ENCODE measurements at places on chromosomes 4 and X.

GRCh38 chr4:98794565-98795205 lies 134.2 kb downstream of the EIF4E start:
- no peak for DNase-seq

GRCh38 chr4:112213091-112213490 lies 18.5 kb upstream of the AP1AR start:
- DNase-seq, result no peak

DNA sequence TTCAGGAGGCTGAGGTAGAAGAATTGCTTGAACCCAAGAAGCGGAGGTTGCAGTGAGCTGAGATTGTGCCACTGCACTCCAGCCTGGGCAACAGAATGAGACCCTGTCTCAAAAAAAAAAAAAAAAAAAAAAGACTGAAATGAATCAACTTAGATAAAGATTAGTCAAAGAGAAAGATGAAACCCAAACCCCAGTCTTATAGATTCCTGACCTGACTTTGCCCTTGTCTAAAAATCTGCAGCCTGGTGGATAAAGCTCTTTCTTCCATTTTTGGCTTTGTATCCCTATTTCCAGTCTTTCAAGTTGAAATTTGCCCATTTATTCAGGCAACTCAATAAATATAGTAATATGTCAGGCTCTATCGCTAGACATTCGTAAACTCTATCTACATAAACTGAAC lies 39.3 kb upstream of the SPINK2 start:
- no peak for DNase-seq

GRCh38 chrX:10326578-10326977 lies 169.8 kb downstream of the CLCN4 start:
- no peak for DNase-seq

GRCh38 chrX:72475338-72475737 lies 97.3 kb downstream of the HDAC8 start:
- no peak for DNase-seq

DNA sequence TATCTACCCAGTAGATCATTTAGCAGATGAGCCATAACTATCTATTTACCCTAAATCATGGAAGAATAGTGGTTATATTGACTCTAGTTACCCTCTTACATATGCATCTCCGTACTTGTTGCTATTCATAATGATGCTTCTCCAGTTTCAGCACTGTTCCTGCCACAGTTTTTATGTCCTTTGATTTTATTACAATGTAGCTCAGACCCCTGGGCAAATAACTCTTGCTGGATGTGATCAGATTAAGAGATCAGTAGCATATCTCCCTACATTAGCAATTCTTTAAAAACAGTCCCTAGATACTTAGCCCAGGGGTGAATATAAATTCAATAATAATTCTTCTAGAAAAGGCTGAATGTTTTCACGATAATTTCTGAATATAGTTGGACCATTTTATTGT lies 696.5 kb downstream of the ADGRL3 start:
- DNase-seq, result no peak

DNA sequence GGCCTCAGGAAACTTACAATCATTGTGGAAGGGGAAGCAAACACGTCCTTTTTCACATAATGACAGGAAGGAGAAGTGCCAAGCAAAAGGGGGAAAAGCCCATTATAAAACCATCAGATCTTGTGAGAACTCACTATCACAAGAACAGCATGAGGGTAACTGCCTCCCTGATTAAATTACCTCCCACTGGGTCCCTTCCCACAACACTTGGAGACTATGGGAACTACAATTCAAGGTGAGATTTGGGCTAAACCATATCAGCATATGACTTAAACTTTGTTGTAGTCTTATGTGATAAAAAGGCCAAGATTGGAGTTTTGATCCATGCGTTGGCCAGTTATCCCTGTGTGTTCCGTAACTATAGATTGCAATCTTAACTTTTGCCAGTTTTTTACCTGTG lies 68.3 kb downstream of the C4orf33 start:
- no peak for DNase-seq

DNA sequence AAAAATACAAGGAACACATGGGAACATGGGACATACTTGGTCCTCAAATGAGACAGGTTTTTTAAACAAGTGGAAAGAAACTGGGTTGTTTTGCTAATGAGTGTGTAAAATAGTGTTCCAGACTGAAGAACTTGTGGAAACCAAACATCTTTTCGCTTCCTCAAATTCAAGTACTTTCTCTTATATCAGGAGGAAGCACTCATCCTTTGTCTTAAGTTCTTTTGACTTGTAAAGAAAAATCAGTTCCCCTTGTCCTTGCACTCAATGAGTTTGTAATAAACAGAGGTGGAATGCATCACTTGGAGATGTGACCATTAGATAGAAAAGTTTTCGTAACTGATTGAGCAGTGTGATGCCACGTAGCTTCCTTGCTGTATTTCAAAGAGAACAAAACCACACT lies 101.1 kb downstream of the PHOX2B start:
- DNase-seq, result no peak

DNA sequence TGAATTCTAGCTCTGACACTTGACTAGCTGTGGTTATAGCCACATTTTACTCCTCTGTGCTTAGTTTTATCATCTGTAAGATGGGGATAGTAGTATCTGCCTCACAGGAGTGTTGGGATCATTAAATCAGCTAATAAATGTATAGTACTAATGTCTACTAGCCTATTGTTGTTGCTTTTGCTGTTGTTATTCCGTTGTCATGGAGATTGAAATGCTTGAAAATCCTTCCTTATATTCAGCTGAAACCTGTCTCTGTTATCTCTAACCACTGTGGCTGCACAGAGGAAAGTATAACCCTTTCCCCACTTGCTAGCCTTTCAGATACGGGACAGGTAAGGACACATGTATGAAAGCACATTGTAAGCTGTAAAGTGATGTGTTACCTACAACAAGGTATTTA lies 33.9 kb downstream of the CLCN5 start:
- no peak for DNase-seq

DNA sequence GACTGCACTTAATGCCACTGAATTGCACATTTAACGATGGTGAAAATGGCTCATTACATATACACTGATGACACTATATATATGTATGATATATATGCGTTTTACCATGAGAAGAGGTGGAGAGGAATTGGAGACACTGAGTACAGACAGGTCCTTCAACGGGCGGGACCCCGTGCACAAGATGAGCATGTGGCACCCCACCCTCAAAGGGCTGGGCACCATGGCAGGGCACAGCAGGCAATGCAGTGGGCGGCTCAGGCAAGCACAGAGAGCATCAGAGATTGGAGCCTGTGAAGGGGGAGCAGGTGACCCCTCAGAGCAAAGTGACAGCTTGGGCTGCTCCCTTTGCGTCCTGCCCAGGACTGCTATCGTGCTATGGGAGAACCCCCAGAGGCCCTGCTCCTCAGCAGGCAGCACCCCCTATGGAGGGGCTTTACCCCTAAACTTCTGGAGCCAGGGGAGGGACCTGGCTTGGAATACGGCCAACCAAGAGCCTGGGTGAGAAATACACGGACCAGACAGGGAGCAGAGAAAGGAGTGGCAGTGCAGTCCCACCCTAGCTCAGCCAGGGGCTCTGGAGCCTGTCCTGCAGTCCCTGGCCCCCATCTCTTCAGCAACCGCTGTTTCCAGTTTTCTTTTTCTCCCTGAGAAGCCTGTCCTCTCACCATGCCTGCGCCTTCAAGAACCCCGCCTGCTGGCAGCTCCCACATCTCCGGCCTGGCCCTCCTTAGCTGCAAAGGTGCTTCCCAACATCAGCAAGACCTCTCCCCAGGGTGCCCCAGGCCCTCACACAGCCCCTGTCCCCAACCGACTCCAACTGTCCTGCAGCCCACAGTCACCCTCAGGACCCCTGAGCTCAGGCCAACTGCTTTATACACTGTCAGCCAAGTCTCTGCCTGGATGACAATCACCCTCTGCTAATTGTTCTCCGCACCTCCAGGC lies 10.5 kb downstream of the SLC6A8 start:
- DNase-seq, result no peak

- DNase-seq, result no peak
These were observed at the start of gene REELD1 for GRCh38 chr4:146214238-146214637. Gene REELD1 (plus strand): TSS chr4:146214538. CDS start chr4:146216953, 2,415 bp downstream.

GRCh38 chr4:76745240-76745639 lies 152.7 kb downstream of the SOWAHB start:
- no peak for DNase-seq

DNA sequence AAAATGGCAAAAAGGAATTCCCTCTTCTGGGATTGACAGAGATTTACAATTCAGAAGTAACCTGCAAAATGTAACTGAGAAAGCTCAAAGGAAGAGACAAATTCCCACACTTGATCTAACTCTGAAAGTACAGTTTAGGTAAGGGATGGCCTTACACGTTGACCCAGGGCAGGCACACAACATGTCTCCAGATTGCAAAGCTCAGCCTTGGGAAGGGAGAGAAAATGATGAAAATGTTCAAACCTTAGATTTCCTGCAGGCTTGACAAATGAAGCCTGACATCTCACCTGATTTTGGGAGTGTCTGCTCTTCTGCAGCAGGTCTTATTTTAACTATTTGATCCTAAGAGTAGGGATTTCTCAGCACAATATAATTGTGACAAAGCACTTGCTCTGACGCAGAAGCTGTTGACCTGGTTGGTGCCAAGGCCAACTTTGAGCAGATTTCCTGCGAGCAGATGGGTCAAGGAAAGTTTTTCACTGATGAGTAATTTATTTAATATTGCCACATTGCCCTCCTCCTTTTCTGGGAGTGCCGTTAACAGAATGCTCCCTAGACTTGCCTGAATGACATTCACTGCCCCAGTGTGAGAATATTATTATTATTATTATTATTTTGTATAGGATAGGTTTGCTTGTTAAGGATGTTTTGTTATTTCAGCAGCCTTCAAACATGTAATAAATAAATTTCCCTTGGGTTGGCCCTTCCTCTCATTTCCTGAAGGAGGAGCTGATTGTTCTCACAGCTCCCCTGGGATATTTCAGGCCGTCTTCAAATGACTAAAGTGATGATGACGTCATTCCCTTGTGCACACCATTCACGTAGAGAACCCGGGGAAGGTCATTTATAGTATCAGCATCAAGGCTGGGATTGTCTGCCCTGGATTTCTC lies 157.1 kb downstream of the VEGFC start:
- no peak for DNase-seq

GRCh38 chr4:36206603-36207311 lies 37.6 kb downstream of the ARAP2 start:
- DNase-seq, result no peak

GRCh38 chr4:742742-743311 lies 37.2 kb downstream of the PCGF3 start:
- peak; percentile 53 for DNase-seq

DNA sequence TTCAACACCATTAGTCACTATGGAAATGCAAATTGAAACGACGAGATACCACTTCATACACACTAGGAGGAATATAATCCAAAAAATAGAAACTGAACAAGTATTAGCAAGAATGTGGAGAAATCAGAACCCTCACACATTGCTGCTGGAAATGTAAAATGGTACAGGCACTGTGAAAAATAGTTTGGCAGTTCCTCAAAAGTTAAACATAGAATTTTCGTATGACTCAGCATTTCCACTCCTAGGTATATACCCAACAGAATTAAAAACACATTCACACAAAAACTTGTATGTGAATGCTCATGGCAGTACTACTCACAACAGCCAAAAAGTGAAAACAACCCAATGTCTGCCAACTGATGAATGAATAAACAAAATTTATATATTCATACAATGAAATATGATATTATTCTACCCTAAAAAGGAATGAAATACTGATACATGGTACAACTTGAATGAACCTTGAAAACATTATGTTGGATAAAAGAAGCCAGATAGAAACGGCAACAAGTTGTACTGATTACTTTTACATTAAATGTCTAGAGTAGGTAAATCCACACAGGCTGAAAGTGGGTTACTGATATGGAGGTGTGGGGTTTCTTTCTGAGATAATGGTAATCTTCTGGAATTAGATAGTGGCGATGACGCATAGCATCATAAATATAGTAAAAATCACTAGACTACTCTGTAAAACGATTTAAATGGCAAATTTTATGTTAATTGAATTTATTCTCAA lies 22.3 kb downstream of the TEC start:
- no peak for DNase-seq

- no peak for DNase-seq
These were observed 105.4 kb downstream of the TMEM144 start for GRCh38 chr4:158315706-158316105.

DNA sequence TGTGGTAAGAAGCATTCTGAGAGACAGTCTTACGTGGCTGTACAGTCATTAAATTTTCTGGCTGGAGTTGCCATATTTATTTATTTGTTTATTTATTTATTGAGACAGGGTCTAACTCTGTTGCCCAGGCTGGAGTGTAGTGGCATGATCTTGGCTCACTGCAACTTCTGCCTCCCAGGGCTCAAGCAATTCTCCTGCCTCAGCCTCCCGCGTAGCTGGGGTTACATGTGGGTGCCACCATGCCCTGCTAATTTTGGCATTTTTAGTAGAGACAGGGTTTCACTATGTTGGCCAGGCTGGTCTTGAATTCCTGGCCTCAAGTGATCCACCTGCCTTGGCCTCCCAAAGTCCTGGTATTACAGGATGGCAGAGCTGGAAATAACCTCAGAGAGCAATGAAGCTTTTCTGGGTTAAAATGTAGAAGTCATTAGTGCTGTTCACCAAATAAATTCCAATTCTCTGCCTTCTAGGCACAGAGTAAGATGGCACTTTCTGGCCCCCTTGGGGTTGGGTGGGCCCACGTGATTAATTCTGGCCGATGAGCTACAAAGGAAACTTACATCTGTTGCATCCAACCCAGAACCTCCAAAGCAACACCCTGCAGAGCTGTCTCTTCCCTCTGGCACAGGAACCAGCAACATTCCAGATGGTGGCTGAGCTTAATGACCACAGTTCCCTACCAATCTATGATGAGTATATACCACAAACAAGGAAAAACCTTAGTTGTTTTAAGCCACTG lies 4.5 kb downstream of the MRFAP1 start:
- DNase-seq, result no peak

DNA sequence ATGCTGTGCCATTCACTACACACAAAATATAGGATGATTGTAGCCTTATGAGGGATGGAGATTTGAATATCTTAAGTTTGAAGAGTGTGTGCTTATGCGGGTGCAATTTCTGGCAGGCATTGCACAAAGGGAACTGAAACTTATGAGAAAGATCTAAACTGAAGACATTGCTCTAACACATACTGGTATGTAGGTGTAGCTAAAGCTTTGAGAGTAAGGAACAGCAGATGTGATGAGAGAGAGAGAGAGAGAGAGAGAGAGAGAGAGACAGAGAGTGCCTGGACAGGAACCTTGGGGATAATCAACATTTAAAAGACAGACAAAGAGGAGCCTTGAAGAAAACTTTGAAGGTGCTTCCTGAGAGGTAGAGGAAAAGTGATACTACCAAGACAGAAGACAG lies 379.7 kb downstream of the SPRY1 start:
- DNase-seq, result no peak

GRCh38 chr4:85939595-85939994 lies 420.3 kb downstream of the MAPK10 start:
- DNase-seq, result no peak

GRCh38 chr4:37721995-37722638 lies 35.9 kb upstream of the RELL1 start:
- no peak for DNase-seq

DNA sequence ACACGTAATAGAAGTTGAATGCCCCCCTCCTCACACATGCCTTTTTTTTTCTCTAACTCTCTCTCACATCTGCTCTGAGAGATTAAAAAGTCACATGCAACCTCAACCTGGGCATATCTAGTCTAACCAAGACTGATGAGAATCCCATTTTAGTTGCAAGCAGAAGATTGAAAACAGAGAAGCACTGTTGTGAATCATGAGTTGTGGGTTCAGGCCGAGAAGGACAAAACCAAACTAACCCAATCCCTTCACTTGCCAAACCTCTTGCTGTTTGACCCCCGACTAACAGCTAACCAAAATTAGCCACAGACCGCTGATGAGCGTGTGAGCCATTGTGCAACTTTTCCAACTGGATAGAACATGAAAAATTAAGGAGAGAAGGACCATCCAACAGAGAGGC lies 31.8 kb downstream of the CXCL1 start:
- DNase-seq, result no peak

Measured in stimulated activated CD8-positive, alpha-beta memory T cell treated with anti-CD3 and anti-CD28 coated beads, Interleukin-7, amount 100 ng/mL, for 1 hour (primary cell).